ENCODE measurements at places on chromosomes 4 and X. TPM values are rescaled to one million over a fixed set of nuclear protein-coding genes. Genes with fewer than 3 reads are reported as not detected.

IQCM gene
- total RNA-seq = not detected

KDM6A gene
- total RNA-seq = 28.0 TPM

PLAC1 gene
- 0.27 TPM for total RNA-seq

PPARGC1A gene
- not detected for total RNA-seq

SASH3 gene
- total RNA-seq = 96.9 TPM

SMIM10L2A gene
- 0.27 TPM for total RNA-seq

P2RY8 gene
- 114 TPM for total RNA-seq

MAGEA1 gene
- total RNA-seq = not detected
